ENCODE measurements at places on chromosomes 4 and X.

GRCh38 chrX:139186991-139187390 is 343.5 kb upstream of the F9 start:
- DNase-seq: no peak

- no peak for DNase-seq
These were observed 199.5 kb upstream of the HS3ST1 start for GRCh38 chr4:11628093-11628725.

DNA sequence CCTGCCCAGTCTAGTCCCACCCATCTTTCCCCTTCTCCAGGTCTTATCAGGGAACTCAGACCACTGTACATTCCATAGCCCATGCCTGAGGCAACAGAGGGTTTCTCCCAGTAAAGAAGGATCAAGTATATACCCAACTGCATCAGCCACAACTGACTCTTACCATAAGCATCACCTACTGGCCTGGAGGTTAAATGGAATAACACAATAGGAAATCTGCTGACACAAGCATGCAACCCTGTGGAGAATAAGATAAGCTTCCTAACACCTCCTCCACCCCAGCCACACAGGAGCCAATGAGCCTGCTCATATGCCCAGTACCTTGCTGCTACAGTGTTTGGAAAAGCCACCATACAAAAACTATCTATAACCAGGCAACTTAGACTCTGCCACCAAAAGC is 34.6 kb upstream of the PLK4 start:
- DNase-seq: peak; percentile 79

DNA sequence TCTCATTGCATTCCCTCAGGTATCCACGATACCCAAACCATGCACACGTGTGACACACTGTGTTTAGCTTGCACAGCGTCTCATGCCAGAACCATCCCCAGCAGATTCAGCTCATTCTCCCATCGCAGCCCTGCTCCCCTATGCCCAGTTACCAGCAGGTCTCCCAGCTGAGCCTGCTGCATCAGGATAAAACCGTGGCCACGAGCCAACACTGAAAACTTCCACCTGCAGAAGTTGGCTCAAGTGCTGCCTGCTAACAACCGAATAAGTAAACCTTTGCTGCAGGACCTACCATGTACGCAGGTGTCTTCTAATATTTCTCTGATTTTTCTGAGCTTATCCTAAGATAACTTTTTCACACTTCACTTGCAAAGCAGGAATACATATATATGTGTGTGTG is 120.4 kb upstream of the STS start:
- DNase-seq: no peak

GRCh38 chr4:96827086-96827485 is 987.2 kb downstream of the PDHA2 start:
- DNase-seq: no peak

GRCh38 chr4:153142700-153143438 is 61.4 kb upstream of the TRIM2 start:
- peak; percentile 82 for DNase-seq

DNA sequence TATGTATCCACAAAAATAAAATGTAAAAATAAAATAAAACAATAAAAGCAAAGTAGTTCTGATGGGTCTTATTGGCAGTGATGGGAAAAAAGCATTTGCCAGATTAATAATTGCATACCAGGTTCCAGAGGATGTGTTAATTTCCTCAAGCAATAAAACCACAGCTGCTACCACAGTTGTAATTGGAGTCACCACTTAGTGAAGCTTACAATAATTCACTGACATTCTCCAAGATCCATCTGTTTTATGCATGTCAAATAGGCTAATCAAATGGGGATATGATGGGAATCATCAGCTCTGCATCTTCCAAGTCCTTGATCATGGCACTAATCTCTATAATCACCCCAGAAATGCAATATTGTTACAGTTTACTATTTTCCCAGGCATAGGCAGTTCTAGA is 123.5 kb upstream of the EMCN start:
- no peak for DNase-seq

- no peak for DNase-seq
These were observed 327.8 kb downstream of the CAMK2D start for GRCh38 chr4:113433536-113434246.

DNA sequence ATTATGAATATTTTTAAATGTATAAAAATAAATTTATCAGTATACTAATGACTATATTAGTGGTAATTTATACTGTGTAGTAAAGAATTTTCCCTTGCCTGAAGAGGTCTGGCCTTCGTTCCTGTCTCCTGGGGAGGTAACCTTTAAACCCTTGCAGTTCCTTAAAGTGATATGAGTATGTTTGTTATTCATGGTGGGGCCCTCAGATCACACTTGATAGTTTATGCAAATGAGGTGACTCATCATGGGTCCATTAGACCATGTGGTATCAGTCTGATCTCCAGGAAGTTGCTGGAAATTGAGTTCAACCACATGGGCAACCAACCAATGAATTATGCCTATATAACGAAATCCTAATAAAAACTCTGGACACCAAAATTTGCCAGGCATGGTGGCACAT is 904.1 kb downstream of the RPA4 start:
- DNase-seq: no peak

DNA sequence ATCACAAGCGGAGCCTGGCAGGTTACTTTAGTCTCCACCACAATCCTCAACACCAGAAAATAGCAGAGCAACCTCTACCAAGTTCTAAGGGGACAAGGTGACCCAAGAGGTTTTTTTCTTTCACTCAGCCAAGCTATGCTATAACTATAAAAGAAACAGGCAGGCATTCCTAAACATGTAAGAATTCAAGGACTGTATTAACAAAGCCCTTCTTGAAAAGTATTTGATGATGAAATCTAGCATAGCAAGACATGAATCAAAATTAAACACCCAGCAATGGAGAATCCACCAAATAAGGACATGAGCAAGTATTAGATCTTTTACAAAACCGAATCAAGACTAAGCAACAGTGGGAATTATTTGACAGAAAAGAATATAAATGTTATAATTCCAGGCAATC is 25.7 kb upstream of the C1QTNF7 start:
- no peak for DNase-seq

DNA sequence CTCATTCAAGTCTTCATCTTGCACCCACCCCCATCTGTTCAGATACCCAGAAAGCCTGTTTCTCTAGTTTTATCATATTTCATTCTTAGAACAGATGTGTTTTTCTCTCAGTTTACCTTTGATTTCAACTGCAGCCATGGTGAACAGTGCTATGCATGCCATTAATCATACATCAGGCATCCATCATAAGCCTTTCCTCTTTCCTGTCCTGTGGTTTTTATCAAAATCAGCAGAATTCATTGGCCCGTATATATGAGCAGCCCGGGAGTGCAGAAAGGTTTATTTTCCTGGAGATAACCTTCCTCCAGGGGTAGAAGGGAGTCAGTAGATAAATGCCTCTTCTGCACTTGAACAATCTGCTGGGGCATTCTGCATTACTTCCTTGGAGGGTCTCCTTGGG is 65.7 kb downstream of the IL21 start:
- DNase-seq: no peak

- DNase-seq: no peak
These were observed 358.3 kb upstream of the BOD1L1 start for GRCh38 chr4:13985837-13986236.

- DNase-seq: no peak
These were observed 284.2 kb upstream of the F9 start for GRCh38 chrX:139246295-139246694.

GRCh38 chrX:13717700-13718472 is 16.5 kb downstream of the TRAPPC2 start:
- DNase-seq: no peak

DNA sequence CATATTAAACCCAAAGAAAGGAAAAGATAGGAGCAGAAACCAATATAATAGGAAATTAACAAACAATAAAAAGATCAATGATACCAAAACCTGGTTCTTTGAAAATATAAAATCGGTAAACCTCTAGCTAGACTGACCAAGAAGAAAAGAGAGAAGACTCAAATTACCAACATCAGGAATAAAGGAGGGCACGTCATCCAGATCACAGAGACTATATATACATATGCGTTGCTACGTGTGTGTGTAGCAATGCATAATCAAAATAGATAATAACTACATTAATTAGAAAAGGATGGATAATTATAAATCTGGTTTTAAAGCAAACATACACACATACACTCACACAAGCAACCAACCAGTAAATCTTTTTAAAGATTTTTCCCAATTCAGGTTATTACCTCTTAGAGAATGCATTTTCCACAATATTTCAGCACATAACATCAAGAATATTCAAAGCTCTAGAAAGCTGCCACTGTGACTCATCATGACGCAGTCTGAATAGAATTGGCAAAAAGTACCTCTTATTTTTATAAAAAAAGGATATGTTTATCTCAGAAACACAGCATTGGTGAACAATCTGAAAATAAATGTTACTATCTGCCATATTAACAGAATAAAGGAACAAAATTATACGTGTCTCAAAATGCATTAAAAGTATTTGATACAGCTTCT is 41.4 kb upstream of the USP9X start:
- no peak for DNase-seq

GRCh38 chr4:1809754-1810502 is 16.8 kb downstream of the FGFR3 start:
- peak; percentile 93 for DNase-seq

DNA sequence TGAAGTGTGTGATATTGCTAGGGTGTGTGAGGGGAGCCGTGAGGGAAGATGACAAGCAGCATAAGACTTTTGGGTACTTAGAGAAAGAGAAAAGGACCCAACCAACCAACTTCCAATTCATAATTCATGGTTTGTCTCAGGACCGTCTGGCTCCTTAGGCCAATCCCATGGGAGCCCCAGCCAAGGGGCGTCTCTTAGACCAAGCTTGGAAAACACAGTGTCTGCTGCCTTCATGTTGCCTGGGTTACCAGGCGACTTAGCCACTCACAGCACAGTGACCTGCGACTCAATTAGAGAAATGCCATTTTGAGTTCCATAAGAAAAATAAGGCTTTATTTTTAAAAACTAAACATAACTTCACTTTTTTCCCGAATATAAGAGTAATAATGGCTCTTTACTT is 32.7 kb downstream of the BST1 start:
- no peak for DNase-seq

GRCh38 chr4:107993969-107994368 is 4.3 kb downstream of the HADH start:
- no peak for DNase-seq

GRCh38 chr4:106299977-106300376 is 16.0 kb downstream of the TBCK start:
- DNase-seq: no peak

DNA sequence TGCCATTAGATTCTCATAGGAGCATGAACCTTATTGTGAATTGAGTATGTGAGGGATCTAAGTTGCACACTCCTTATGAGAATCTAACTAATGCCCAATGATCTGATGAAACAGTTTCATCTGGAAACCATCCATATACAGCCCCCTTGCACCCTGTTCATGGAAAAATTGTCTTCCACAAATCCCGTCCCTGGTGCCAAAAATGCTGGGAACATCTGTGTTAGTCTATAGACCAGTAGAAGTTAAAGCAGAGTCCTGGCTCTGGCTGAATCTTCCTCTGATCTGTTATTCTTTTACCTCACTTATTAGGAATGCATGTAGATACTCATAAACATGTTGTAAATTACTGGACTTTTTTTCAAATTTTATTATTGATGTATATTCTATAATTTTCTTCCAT is 29.2 kb downstream of the SULT1B1 start:
- DNase-seq: no peak

DNA sequence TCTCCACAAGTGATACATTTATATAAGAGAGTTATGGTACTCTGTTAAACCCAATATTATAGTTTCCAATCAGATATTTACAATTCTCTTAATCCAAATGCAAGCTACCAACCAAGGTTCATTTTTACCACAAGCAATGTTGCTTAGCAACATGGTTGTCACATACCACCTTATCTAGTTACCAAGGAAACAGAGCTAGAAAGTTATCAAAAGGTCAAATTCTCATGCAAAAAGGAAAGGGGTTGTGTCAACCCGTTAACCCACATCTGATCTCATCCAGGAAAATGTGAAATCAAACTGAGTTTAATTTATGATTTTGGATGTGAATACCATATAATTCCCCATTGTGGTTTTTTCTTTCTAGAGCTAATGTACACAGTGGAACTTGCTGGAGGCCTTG is 274.1 kb upstream of the MAGEB2 start:
- no peak for DNase-seq

GRCh38 chr4:25063116-25063515 is 32.4 kb upstream of the LGI2 start:
- DNase-seq: no peak

DNA sequence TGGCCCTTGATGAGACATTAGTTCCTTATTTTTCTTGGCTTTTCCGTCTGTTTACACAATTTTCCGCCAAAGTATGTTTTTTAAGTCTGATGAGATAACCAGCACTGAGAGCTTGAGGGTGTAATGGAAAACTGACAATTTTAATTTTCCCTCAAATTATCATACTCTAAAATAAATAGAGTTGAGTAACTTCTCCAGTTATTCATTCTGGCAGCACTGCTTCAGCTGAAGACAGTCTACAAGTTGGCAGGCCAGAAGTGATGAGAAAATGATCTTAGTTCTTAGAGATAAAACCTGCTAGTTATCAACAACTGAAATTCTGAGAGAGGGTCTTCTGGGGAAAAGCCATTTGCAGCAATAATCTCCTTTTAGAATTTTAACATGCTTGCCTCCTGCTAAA is 241.6 kb upstream of the TET2 start:
- DNase-seq: no peak

DNA sequence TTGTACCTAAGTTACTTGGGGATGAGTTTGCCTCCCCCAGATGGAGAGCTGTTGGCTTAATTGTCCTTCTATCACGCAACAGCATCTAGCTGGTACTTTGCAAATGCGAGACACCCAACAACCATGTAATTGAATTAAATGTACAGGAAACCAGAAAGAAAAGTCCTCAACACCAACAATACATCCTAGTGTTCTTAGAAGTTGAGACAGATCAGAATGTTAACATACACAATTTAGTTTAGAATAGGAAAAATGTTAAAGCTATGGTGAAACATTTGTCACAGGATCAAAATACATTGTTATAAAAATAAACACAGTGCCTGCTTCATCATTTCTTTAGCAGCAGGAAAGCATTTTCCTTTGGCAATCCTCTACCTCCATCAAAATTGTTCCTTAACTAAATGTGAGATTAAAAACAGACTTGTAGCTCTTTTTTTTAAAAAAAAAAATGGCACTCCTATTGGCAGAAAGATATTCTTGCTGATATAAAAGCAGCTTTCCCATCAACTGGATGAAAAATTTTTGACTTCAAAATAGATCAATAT is 163.1 kb upstream of the MID1 start:
- DNase-seq: no peak

DNA sequence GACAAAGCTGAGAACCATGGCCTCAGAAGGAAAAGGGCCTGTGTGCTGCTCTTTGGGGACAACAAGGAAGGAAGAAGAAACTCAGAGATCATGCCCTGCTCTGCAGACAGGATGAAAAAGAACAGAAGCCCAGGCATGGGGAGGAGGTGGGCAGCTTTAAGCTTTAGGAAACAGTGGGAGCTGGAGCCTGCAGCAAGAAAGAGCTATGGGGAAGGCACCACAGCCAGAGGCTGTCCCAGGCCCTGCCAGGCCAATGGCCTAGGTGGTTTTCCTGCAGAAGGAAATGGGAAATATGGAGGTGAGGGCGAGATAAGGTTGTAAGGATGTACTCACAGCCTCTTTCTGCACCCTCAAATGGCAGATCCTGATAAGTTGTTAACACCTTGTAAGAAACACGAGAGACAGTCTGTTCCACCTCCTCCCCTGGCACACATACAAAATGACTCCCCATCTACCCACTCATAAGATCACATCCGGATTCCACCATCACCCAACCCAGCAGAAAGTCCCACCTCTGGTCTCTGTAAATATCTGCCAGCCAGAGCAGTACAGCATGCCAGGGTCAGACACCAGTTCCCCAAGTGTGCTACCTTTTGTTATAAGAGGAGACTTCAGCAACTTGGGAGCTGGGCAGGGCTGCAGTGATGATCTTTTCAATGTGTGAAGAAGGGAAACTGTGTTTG is 105.2 kb downstream of the RTL5 start:
- peak; percentile 16 for DNase-seq

All from islet precursor cell (in vitro differentiated cells).